ENCODE measurements at places on chromosomes 2 and 18.

- no peak for DNase-seq
Measured at GRCh38 chr18:6203791-6204190, 210.9 kb downstream of the L3MBTL4 start.

- no peak for DNase-seq
Measured at GRCh38 chr2:11701751-11702301, 31.8 kb upstream of the NTSR2 start.

- no peak for DNase-seq
Measured at GRCh38 chr18:46054956-46055837, 16.9 kb downstream of the PSTPIP2 start.

DNA sequence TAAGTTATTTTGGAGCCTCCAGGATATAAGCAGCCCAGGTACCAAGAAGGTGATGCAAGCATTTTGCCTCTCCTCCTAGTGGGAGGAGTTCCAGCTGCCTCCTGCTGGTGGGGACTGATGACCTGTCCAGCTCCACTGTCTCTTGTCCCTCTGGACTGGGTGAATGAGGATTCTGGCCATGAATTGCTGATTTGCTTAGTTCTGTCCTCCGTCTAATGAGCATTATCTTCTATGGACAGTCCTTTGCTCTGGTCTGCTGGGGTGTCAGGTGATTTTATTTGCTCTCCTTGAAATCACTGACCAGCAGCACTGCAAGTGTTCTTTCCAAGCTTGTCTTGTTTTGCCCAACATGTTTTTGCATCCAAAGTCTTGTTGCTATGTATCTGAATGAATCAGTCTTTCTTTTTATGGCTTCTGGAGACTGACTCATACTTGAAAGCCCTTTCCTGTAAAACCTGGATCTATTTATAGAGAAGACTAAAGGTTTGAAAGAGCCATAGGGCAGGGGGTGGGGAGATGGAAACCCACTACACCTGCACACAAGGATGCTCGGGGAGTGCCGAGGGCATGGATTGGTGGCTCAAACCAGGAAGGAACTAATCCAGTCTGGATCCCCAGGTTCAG lies 40.5 kb upstream of the EFHD1 start:
- DNase-seq, result no peak

- DNase-seq, result no peak
Measured at GRCh38 chr18:644395-645004, 13.0 kb upstream of the TYMS start.

DNA sequence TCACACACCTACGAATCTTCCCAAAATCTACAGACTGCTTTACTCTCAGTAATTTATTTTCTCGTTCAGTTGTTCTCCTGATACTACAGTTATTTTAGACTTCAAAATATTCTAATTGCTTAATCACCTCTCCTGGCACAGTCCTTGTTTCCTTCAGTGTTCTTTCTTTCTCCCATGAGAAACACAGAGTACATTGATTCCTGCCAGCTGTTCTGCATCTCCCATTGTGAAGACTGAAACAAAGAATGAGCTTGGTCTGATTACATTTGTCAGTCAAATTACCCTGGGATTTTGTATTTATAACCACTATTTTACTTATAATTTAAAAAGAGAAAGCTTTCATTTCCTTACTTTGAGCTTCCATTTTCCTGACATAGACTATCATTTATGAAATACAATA lies 63.9 kb upstream of the TANK start:
- no peak for DNase-seq

- DNase-seq, result no peak
Measured at GRCh38 chr18:24420551-24420950, 5.9 kb upstream of the IMPACT start.
